ENCODE measurements at places on chromosomes 7 and 10.

DNA sequence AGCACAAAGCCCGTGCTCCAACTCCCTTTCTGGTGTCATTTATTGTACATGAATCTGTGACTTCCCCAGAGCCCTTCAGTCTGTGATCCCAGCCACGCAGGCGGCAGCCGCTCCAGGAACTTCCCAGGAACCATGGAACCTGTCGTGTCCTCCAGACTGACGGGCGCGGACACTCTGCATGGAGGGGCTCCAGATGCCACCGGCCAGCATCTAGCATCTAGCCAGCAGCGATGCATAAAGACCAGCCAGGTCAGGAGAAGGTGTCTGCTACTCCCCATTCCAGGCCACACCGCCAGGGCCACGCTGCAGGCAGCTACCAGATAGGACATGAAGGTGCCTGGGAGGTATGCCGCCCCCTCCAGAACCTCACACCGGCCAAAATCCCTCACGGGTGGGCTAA, 77.4 kb downstream of the PRKAG2 start:
- DNase-seq, result no peak

GRCh38 chr10:124117511-124117785, 24.1 kb upstream of the CHST15 start:
- no peak for DNase-seq

- DNase-seq, result no peak
Measured at GRCh38 chr10:35912615-35913569, 270.8 kb upstream of the FZD8 start.

- DNase-seq, result no peak
Measured at GRCh38 chr7:123961771-123962170, 36.7 kb downstream of the SPAM1 start.

DNA sequence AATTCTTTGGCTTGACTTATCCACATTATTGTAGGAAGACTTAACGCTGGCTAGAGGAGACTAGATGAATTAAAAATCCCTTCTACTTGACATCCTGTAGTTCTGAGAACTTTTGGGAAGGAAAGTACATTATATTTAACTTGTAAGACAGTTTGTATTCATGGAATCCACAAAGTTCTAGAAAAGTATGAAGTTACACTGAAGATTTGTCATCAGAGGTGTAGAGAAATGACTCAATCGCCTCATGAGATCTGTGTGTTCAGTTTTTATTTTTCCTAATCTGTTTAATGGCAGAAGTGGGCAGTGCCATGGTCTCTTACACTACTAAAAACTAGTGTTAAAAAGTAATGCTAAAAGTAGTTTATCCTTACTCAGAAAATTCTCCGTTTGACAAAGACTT, 89.1 kb upstream of the SMIM30 start:
- DNase-seq, result no peak

DNA sequence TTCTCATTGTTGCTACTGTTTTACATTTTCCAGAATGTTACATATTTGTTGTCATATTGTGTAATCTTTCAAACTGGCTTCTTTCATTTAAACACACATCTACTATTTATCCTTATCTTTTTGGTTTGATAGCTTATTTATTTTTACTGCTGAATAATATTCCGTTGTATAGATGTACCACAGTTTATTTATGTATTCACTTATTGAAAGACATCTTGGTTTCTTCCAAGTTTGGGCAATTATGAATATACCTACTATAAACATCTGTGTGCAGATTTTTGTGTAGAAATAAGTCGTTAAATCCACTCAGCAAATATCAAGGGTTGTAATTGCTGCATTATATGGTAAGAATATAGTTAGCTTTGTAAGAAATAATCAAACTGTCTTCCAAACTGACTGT, 669.2 kb downstream of the TNS3 start:
- no peak for DNase-seq

DNA sequence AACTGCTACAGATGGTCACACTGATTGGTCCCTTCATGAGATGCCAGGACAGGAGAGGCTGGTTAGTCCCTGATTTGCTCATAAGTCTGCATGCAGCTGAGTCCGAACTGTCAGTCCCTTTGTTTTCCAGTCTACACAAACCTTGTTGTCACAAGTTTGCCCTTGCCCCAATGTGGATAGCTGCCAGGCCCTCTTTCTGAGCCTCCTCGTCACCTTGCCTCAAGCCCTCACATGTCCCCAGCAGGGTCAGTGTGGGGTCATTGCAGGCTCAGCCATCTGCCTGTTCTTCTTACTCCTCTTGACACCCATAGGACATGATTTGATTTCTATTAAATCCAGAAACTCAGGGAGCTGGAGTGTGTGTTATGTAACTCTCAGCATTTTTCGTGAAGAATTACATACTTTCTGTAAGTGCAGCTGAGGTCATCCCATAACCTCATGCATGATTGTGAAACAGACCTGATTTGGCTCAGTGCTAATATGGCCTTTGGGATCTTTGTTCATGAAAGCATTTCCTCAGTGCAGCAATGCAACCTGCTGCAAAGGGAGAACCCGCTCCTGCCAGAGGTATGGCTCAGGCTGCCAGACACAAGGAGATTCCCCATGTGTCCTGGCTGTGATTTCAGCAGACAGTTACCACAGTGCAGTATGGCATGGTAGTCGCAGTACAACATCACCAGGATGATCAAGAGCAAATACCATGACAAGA, 70.0 kb upstream of the ZMIZ2 start:
- no peak for DNase-seq

DNA sequence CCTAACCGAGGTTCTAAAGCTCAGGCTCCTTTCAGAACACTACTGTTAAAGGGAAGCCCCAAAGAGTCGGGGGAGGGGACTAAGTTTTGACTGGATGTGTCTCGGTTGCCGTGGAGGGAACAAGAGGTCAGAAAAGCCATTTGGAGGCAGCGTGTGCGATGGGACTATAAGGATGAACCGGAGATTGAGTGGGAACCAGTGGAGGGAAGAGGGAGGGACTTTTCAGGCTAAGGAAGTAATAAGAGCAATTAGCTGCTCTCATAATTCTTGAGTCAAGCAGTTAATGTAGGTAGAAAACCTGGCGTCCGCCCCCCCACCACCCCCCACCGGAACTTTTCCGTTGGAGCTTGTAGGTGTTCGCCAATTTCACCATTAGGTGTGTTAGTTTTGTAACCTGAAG, 491 bp upstream of the AKAP9 start:
- DNase-seq, result no peak

DNA sequence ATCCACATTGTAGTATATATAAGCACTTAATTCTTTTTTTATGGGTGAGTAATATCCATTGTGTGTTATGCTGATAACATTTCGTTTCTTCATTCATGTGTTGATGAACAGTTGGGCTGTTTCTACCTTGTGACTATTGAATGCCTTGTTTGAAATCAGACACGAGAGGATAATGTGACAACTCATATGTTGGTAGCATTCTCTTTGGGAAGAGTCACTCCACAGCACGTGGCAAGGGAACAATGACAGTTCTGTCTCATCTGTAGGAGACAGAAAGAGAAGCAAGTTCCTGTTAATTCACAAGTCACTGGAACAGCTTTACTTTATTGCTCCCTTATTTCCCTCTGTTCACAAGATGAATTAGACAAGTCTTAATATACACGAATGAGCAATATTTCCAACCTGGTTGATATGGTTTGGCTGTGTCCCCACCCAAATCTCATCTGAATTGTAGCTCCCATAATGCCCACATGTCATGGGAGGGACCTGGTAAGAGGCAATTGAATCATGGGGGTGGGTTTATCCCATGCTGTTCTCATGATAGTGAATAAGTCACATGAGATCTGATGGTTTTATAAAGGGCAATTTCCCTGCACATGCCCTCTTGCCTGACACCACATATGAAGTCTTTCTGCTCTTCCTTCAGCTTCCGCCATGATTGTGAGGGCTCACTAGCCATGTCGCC, 125.3 kb downstream of the SEC23IP start:
- DNase-seq, result no peak

GRCh38 chr7:70782796-70783195, 349.1 kb upstream of the GALNT17 start:
- DNase-seq, result no peak

DNA sequence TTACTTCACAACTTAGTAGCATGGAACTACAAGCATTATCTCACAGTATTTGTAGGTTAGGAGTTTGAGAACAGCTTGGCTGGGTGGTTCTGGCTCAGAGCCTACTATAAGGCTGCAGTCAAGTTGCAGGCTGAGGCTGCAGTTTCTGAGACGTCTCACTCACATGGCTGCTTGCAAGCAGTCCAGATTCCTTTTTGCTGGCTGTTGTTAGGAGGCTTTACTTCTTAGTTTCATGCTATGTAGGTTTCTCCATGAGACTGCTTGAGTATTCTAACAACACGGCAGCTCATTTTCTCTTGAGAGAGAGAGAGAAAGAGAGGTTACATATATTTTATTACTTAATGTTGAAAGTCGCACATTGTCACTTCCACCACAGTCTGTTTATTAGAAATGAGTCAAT, 1073.9 kb downstream of the NXPH1 start:
- no peak for DNase-seq

DNA sequence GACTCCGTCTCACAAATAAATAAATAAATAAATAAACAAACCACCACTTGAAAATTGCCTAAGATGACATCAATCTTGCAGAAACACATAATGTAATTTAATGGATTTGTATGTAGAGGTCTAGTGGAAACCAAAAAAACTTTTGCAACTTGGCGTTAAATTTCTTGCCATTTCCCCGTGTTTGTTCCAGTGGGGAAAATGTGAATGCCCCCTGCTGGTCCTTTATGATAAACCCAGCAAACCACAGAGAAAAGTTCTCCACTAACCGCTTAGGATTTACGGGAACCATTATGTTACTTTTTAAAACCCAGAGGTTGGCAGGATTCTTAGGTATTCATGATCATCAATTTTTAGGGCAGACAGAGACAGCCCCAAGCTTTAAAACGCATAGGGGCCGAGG, 32.5 kb downstream of the LAMB4 start:
- DNase-seq, result no peak

DNA sequence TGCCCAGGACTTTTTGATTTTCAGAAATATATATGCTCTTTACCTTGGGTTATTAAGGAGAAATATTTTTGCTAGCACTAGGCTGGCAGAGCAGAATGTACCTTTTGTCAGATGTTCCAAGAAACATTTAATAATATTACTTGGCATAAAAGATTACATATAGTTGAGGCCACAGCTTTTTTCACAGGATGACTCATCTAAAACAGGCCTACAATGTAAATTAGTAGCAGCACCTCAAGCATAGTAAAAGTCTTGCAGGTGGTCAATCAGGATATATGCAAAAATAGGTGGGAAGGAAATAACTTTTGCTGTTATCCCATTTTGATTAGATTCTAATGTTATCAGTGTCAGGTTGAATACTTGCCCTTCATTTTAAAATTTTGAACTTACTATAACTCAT, 14.9 kb upstream of the ITGB1 start:
- DNase-seq, result no peak

GRCh38 chr10:28411648-28412047, 108.8 kb upstream of the MPP7 start:
- DNase-seq, result no peak

- no peak for DNase-seq
Measured at GRCh38 chr7:70881167-70881847, 250.6 kb upstream of the GALNT17 start.

DNA sequence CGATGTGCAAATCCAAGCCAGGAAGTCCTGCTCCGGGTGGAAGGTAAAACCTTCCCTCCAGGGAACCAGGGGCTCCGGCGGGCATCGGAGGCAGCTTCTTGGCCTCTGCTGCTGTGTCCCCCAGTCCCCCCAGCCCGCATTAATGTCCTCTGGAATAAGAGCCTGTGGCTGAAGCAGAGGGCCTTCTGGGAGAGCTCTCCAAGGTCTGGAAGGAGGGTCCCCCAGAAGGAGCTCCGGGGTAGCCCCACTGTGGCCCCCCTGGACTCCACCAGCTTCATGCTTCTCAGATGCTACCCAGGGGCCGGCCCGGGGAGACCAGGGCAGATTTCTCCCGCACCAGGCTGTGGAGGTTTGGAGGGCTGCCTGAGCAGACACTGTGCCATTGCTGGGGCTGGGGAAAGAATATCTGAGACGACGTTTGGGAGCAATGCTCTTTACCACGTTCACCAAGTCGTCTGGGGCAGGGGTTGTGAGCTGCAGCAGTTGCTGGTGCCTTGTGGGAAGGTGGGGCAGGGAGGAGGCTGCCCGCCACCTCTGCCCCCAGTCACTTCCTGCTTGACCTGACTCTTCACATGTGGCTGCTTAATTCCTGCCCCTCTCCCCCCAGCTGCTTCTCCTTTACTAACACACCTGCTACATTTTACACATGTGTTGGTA, 8.3 kb downstream of the ZNF853 start:
- DNase-seq, result no peak

DNA sequence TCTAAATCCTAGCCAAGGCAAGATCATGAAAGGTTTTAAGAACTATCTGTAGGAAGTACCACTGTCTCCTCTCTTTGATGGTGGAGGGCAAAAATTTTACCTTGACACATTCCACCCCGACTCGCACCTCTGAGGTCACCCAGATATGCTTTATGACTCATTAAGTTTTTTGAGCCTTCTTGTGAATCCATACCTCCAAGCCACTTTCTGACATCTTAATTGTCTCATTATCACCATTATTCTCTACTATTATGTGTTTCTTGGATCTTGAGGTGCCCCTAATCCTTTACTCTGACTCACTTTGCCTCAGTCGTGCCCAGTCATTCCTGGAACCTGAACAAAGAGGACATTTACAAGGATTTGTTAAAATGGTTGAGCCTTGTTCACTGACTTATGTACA, 146.6 kb downstream of the RAPGEF5 start:
- DNase-seq, result no peak

All from HS-27A (cell line).